ENCODE measurements at places on chromosomes 5 and 9. TPM values are rescaled to one million over a fixed set of nuclear protein-coding genes. Genes with fewer than 3 reads are reported as not detected.

THBS4 gene
- 0.30 TPM for total RNA-seq

FRRS1L gene
- total RNA-seq, result under 0.01 TPM

GARNL3 gene
- total RNA-seq, result 3.5 TPM

C9 gene
- total RNA-seq, result 0.46 TPM

ISOC1 gene
- 24.1 TPM for total RNA-seq

LCN9 gene
- not detected for total RNA-seq

ZNF483 gene
- 1.2 TPM for total RNA-seq

NPR2 gene
- 30.6 TPM for total RNA-seq
